ENCODE measurements at places on chromosomes 12 and 14. TPM values are rescaled to one million over a fixed set of nuclear protein-coding genes. Genes with fewer than 3 reads are reported as not detected.

The IFNG-AS1 gene
- not detected for total RNA-seq

The NR1H4 gene
- total RNA-seq, result 147 TPM

The ADAM21 gene
- total RNA-seq, result 0.07 TPM

The TMEM52B gene
- total RNA-seq, result not detected

The BEGAIN gene
- not detected for total RNA-seq

DNA sequence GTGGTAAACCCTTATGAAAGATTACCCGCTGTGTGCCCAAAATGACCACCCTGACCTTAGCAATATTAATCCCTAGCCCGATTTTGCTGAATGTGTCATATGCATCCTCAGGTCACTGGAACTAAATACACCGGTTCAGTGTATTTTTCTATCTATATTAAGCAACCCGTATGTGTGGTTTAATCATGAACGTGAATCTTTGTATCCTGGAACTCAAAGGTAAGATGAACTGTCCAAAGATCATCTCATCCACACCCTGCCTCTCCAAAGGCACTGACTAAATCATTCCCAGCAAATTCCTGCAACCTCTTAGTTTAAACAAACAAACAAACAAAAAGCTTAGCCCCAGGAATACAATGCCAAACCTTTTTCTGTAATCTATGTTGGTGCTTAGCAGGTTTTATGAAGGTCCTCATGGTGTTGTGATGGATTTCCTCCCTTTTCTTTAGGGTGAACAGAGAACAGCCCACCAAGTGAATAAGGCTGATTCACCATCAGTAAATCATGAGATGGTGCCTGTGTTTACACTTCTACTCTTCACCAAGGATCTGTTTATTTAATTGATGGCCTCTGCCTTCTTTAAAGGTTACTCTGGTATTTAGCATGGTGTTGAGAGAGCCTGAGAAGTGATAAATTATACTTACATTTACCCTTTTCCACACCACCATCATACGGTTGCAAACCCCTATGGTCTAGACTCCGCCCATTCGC lies 298.6 kb downstream of the DPF3 start:
- no peak for DNase-seq

GRCh38 chr14:24071144-24071697 lies at the start of gene CPNE6:
TSS of gene CPNE6 (plus strand) at chr14:24071562. CDS start at chr14:24072937, 1,375 bp downstream.
- DNase-seq, result no peak

- DNase-seq, result no peak
Observed at GRCh38 chr12:19227190-19227879, 97.8 kb downstream of the PLEKHA5 start.

- DNase-seq, result no peak
Observed at GRCh38 chr14:63933711-63934110, 80.9 kb downstream of the SYNE2 start.

GRCh38 chr14:73287071-73287470 lies 49.8 kb downstream of the PAPLN start:
- DNase-seq, result no peak

- DNase-seq, result no peak
Observed at GRCh38 chr12:1147821-1148220, 156.8 kb downstream of the ERC1 start.

GRCh38 chr14:90193925-90194324 lies 62.4 kb upstream of the PSMC1 start:
- DNase-seq, result peak; percentile 4

Measured in HepG2 (cell line).